ENCODE measurements at places on chromosomes 4 and X.

GRCh38 chr4:52037689-52038102 is 403 bp downstream of the SGCB start:
- peak; percentile 49 for DNase-seq

GRCh38 chrX:70332600-70332999 is 42.7 kb downstream of the KIF4A start:
- no peak for DNase-seq

GRCh38 chr4:16759931-16760582 is 138.4 kb downstream of the LDB2 start:
- no peak for DNase-seq

- DNase-seq: no peak
Observed at GRCh38 chr4:94588896-94589693, 137.4 kb downstream of the PDLIM5 start.

GRCh38 chr4:27819246-27819645 is 958.6 kb downstream of the STIM2 start:
- DNase-seq: no peak

- DNase-seq: no peak
Observed at GRCh38 chrX:21932292-21933002, 8.1 kb upstream of the SMS start.

DNA sequence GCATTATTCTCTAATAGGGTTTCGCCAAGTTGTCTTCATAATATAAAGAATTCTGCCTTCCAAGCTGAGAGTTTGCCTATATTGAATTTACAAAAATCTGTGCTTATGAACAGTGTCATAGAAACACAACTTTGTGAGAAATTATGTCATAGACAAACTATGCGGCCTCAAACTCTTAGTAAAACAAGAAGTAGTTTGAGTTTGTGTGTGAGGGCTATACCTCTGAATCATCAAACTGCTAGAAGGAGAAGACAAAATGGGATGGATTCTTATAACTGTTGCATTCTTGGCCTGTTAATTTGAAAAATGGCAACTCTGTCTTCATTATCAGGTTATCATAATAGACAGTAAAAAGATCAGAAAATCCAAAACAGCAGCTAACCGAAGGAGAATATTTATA is 46.1 kb upstream of the NAP1L5 start:
- DNase-seq: no peak

DNA sequence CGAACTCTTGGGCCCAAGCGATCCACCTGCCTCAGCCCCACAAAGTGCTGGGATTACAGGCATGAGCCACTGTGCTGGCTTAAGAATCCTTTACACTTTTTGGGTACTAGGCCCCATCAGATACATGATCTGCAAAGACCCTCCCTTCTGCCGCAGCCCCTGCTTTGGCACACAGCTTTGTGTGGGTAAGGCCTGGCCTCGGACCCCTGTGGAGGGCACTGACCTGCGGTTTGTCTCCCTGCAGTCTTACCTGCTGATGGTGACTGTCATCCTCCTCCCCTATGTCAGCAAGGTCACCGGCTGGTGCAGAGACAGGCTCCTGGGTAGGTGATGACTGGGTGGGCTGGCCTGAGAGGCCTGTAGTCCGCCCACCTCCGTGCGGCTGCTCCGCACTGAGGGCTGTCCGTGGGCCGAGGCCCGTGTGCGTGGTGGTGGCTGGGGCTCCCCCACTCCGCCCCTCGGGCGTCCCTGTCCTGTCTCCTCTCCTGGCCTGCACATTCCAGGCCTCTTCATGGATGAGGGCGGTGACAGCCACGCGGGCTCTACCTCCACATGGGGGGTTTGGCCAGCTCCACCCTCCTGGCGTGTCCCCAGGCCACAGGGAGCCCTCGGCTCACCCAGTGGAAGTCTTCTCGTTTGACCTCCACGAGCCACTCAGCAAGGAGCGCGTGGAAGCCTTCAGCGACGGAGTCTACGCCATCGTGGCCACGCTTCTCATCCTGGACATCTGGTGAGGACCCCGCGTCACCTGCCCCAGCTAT is 18.0 kb downstream of the DGKQ start:
- DNase-seq: no peak

GRCh38 chrX:63350465-63350877 is 661 bp downstream of the SPIN4 start:
- DNase-seq: peak; percentile 62

- no peak for DNase-seq
Observed at GRCh38 chrX:94329182-94329581, 655.2 kb downstream of the FAM133A start.

DNA sequence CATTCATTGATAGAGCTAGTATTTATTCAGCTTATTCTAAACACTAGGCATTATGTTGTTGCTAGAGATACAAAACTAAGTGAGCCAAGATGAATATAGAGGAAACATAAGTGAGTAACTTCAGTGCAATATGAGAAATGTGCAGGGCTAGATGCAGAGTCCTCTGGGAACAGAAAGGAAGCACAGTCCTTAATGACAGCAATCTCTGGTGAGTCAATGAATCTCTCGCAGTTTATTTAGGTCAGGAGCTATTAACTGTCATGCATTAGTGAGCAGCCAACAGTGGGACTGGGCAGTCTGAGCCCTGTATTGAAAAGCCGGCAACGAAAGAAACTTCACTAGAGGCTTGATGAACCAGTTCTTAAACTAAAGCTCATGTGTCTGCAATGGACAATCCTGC is 598.1 kb upstream of the MAGEB2 start:
- DNase-seq: no peak

GRCh38 chr4:40515037-40515397 is 114.6 kb downstream of the RBM47 start:
- DNase-seq: no peak

- DNase-seq: no peak
Observed at GRCh38 chr4:89204624-89205023, 93.3 kb downstream of the TIGD2 start.

DNA sequence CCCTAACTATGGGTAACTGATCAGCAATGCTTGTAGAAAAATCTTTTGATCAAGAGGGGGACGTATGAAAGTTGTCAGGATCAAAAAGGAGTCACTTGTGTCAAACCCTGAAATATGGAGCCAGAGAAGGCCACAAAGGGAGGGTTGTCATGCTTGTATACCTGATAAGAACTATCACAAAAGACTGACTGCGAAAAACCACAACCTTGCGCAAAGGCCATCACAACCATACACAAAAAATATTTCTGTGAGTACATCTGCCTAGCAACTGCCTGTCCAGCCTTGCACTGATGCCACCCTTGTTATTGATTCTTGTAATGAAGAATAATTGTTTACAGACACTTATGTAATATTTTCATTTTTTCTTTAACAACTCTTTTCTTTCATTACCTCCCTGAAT is 22.8 kb upstream of the EIF4E start:
- no peak for DNase-seq

- no peak for DNase-seq
Observed at GRCh38 chr4:36332023-36332781, 50.8 kb downstream of the DTHD1 start.

DNA sequence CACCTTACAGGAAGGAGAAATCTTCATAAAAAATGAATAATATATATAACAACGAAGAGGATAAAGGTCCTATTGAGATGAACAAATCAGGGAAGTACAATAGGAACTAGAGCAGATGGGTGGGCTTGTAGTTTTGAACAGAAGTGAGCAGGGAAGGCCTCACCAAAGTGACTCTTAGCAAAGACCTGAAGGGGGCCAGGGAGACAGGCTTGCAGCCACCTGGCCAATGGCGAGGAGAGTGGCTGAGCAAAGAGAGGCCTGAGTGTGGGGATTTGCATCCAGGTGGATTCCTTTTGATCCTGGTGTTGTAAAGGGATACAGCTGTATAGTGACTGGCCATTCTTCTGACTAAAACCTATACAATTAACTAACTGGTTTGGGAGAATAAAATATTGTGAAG is 354.1 kb downstream of the CAMK2D start:
- peak; percentile 21 for DNase-seq

- DNase-seq: no peak
Observed at GRCh38 chr4:59247032-59247431, 1953.1 kb upstream of the ADGRL3 start.

- DNase-seq: no peak
Observed at GRCh38 chr4:80948995-80949394, 81.5 kb upstream of the BMP3 start.

DNA sequence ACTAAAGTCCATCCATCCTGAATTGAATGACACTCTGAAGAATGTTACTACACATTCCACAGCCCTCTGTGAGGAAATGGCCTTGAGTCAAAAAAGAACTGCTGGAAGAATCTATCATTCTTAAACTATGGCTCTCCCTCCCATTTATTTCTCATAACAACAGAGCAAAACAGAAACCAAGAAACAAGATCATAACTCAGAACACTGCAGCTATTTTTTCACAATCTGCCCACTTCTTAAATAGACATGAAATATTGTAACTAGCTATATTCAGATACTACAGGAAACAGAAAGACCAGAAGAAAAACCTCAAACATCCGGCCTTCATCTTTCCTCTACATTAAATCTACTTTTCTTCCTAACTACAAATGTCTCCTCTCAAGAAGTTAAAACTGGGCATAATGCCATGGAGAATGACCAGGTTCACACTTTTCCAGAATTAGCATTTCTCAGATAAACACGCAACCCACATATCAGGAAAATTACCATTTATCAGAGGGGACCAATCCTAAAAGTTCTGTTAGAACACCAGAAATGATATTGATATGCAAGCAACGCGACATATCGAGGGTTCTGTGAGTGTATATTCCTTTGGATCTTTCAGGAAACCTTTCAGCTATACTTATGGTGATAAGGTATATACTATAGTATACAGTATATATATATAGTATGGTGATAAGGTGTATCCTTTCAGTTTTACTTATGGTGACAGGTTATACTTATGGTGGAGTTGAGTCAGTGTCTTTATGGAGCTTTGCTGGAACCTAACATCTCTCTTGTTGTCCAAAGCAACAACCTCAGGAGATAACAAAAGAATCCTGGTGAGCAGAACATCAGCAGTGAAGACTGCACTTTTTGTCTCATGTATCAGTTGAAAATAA is 60.4 kb upstream of the IRF2 start:
- DNase-seq: no peak

- no peak for DNase-seq
Observed at GRCh38 chr4:61614231-61614630, 414.1 kb downstream of the ADGRL3 start.

- DNase-seq: no peak
Observed at GRCh38 chr4:151202851-151203455, 74.0 kb upstream of the PRSS48 start.

All from ELF-1 (cell line).